NCI-H2029 treated with DMSO at 0.1 percent for 48 hours (cell line): ENCODE measurements at places on chromosomes 1 and 21.

DNA sequence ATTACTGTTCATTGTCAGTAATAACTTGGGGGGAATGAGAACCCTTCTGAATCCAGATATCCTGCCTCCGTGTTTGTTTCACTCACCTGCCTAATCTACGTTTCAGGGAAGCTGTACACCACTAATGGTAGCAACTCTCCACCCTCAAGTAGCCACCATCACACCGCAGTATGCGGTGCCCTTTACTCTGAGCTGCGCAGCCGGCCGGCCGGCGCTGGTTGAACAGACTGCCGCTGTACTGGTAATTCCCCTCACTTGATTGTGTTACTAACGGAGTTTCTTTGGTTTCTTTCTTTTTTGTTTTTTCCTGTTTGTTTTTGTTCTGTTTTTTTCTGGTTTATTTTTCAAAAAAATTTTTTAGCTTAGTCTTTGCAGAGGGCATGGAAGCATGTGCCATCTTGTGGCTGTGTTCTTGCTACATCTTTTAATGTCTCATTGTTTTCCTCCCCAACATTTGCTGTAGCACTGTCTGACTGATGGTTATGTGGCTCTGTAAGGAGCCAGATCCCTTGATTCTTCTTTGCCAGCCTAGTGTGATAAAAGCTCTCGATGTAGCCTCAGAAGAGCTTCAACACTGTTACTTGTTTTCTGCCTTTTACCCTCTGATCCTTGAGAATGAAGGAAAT is 15.9 kb upstream of the OLFML3 start:
- DNase-seq: no peak

GRCh38 chr1:152347116-152347728 is 12.6 kb downstream of the FLG2 start:
- DNase-seq: peak; percentile 7

DNA sequence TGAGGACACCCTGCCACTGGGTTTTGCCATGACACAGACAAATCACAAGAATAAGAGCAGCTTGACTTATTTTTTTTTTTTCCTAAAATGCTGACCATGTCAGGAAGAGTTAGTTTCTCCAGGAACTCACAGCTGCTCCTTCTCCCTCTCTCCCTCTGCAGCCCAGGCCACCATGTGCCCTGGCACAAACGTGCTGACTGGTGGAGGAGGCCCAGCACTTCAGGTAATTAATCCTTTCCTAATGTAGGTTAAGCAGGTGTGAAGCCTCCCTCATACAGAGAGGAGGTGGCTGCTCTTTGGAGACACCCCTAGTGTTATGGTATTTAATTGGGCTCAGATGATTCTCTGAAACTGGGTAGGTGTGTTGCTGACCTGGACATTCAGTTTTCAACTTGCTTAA is 129.8 kb upstream of the USH2A start:
- DNase-seq: no peak

DNA sequence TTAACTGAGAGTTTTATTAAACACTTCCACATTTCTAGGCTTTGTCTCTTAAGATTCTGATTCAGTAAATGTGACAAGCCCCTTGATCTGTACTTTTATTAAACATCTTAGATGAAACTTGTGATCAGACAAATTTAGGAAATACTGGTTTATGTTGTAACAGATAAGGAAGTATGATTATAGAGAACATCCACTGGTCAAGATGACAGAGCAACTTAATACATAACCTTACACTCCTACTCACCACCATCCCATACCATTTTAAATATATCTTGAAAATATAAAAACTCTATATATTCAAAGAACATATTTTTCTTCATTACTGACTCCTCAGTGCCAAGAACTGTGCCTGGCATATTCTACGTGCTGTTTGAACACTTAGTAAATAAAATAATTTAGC is 217.5 kb downstream of the LRRC40 start:
- no peak for DNase-seq

DNA sequence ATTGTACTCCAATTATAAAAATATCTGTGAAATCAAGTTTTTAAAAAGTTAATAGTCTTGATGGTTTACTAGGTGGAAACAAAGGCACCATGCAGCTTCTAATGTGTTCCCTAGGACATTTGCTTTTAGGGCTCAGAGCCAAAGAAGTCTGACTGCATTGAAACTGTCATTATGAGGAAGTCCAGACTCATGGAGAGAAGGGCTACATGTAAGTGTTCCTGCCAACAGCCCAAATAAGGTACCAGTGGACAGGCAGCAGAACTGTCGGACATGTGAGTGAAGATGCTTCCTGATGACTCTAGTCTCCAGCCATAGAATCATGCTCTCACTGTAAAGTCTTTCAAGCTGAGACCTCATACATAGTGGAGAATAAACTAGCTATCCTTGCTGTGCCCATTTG is 287.6 kb downstream of the AKT3 start:
- DNase-seq: no peak

DNA sequence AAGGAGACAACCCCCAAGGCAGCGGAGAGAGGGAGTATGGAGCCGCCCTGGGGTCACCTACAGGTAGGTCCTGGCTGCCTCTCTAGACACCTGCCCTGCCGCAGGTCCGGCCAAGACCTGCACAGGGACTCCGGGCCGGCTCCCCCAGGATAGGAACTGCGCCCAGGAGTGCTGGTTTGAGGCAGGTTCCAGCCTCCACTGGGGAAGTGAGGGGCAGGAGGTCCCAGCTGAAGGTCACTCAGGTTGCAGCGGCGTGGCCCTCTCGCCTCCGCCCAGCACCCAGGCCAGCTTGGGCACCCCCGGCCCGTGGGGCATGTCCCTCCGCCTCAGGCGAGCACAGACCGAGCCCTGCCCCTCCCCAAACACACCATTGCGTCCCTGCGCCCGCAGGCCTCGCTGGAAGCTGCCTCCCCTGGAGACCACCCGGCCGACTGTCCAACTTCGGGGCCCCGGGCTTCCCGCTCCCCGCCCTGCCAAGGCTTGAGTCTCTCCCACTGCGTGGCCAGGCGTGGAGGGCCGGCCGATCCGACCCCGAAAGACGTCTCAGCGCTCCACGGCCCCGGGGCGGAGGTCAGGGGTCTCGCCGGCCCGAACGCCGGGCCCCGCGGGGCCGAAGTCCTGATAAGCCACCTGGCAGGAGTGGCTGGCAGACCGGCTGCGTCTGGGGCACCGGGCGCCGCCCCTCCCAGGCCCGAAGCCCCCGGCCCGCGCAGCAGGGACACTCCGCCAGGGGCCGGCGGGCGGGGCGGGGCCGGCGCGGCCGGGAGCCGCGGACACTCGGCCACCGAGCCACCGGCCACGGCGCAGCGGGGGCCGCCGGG is 1.4 kb upstream of the SKI start:
- no peak for DNase-seq

DNA sequence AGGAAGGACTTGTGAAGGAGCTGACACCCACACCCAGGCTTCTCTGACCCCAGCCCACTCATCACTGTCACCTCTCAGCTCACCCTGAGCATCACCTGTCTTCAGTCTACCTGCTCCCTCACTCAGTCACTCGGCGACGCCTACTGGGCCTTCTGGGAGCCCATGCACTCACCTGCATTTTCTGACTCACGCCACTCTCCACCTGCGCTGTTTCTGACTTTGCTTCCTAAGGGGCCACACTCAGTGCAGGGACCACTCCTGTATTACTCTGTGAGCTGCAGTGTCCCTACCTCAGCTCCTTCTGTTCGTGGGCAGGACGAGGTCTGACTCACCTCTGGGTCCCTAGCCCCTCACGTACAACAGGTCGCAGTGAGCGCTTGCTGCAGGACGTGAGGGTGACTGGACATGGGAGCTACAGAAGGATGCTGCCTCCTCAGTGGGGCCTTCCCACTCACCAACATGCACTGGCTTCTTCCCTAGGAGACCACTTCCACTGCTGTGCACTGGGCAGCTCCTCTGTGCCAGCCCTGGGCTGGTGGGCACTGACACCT is 102.3 kb downstream of the GLIS1 start:
- no peak for DNase-seq

DNA sequence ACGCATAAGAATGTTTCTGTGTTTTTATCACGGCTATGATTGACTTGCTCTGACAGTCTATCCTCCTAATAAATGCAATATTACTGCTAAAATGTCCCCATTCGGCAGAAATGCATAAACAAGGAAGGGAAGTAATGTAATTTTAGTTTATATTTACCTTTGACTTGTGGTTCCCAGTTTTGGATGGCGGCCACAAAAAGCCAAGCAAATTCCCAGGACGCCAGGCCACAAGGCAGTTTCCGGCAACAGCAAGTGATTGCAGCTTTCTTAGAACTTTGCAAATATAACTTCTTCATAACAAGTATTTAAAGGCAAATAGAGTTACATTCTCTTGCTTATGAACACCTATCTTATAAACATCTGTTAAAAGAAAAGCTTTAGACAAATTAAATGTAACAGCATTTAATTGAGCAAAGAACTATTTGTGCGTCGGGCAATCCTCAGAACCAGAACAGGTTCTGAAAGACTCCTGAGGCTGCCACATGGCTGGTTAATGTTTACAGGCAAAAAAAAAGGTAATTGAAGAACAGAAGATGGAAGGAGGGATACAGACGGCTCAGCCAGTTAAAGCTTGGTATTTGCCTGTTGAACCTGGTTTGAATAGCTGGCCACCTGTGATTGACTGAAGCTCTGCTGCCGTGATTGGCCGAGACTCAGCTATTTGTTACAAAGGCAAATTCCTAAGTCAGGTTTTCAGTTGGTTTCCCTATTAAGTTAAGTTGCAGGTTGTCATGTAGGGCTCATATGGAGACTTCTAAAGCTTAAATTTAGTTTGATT is 80.8 kb downstream of the C21orf91 start:
- no peak for DNase-seq

DNA sequence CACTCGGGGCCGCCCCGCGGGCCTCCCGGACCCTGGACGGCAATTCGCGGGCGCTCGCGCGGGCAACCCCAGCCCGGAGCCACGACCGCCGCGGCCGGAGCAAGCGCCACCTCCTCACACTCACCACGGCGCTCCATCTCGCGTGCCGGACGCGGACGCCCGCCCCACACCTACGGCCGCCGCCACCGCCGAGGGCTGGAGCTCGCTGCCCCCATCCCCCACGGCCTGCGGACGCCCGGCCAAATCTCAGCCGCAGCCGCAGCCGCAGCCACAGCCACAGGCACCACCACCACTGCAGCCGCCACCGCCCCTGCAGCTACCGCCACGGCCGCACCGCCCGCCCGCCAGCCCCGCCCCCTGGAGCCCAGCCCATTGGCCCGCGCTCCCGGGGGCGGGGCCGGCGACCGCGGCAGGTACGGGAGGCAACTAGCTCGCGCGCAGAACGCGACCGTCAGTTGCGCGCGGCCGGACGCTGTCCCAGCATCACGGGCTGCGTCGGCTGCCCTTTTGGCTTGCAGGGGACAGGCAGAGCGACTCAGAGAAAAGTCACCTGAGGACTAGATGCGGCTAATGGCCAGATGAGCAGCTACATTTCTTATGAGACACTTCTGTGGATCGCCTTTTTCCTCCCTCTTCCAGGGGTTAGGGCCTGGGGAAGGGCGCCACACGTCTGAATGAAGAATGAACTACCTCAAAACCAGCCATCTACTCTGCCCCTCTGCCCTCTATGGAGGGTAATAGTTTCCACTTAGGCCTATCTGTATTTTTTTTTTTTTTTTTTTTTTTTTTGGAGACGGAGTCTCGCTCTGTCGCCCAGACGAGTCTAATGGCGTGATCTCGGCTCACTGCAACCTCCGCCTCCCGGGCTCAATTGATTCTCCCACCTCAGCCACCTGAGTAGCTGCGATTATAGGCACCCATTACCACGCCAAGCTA is at the start of gene ARHGAP29:
ARHGAP29 (minus strand) TSS at position 294 of the 936 bp plus-strand sequence. CDS start 5,973 bp downstream, outside the sequence.
- peak; percentile 59 for DNase-seq

DNA sequence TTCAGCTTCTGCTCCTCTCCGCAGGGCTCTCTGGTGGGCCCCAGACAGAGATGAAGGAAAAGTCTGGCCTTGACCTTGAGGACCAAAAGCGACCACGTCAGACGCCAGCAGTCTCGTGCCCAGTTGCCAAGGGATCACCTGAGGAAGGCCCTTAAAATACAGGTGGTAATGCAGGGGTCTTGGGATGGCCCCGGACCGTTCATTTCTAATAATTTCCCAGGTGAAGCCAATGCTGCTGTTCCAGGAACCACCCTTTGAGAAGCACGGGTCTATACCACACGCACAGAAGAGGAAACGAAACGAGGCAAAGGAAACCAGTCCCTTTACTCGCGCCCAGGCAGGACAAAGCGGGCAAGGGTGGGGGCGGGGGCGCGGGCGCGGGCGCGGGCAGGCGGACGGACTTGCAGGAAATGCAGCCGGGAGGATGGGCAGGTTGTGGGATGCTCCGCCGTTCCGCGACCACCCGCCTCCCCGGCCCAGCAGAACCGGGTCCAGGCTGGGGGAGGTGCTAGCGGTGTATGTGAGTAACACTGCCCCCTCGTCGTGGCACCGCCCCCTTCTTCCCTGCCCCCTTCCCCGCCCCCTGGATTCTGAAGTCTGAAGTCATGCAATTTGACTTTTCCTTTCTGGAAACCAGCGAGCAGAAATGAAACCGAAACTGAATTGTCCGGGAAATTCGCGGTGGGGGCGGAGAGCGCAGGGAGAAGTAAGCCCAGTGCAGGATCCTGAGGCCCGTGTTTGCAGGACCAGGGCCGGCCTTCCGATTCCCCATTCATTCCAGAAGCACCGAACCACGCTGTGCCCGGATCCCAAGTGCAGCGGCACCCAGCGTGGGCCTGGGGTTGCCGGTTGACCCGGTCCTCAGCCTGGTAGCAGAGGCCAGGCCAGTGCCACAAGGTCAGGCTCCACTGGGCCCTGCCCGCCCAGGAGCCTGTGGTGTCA is 5.8 kb upstream of the MX1 start:
- DNase-seq: peak; percentile 50

DNA sequence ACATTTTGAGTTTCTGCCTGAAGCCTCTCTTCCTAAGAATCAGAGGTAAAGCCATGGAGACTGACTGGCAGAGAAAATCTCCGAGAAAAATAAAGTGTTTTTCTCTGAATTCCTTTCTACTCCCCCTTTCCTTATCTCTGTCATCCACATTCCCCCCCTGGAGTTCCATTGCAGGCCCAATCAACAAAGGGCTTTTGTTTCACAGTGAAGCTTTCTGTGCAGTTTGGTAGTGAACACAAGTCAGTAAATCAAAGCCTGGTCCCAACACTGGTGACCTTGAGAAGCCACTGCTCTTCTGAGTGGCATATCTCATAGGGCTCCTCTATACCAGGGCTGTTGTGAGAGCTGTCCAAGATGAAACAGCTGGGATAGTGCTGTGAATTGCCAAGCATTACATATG is 228.4 kb downstream of the SEC16B start:
- DNase-seq: no peak

GRCh38 chr1:85295006-85295431 is 18.6 kb upstream of the BCL10 start:
- DNase-seq: no peak

- DNase-seq: no peak
Measured at GRCh38 chr1:233940908-233941307, 36.4 kb downstream of the SLC35F3 start.

DNA sequence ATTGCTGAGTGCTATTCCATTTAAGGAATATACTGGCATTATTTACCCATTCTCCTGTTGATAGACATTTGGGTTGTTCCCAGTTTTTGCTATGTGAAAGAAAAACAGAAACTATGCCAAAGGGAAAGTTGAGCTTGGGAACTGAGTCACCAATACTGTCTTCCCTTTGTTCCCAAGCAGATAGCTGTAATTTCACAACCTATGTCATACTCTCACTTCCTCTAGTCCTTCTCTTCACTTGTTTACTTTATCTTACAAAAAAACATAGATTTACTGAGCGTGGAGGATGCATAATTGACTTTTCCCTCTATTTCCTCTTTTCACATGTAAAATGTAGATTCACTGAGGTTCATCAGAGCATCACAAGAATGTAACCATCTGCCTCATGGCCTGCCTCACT is 32.4 kb upstream of the PGBD5 start:
- DNase-seq: no peak
